Renal cortex interstitium (tissue), 15 donors: ENCODE measurements at places on chromosomes 11 and 22.

- DNase-seq: no peak
Observed at GRCh38 chr11:27375370-27375769, 12.4 kb upstream of the CCDC34 start.

DNA sequence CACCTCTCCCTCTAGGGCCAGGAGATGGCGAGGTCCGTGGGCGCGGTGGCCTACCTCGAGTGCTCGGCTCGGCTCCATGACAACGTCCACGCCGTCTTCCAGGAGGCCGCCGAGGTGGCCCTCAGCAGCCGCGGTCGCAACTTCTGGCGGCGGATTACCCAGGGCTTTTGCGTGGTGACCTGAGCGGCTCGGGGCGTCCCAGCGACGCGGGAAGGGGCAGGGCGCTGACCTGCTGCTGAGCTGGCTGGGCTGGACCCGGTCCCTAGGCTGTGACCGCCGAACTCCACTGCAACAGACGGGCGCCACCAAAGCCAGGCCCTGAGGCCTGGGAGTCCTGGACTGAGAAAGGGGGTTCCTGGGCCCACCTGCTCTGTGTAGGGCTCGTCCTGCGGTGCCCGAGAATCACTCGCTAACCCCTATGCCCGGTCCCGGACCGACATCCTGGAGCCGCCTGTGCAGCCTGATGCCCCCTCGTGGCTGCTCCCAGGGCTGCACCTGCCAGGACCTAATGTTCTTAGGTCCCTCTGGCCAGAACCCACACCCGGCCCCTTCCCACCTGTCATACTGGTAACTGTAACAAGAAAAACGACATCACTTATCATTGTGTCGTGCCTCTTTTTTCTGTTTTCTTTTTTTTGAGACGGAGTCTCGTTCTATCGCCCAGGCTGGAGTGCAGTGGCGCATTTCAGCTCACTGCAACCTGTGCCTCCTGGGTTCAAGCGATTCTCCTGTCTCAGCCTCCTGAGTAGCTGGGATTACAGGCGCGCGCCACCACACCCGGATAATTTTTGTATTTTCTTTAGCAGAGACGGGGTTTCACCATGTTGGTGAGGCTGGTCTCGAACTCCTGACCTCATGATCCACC lies 15.0 kb downstream of the RHOD start:
- DNase-seq: no peak

DNA sequence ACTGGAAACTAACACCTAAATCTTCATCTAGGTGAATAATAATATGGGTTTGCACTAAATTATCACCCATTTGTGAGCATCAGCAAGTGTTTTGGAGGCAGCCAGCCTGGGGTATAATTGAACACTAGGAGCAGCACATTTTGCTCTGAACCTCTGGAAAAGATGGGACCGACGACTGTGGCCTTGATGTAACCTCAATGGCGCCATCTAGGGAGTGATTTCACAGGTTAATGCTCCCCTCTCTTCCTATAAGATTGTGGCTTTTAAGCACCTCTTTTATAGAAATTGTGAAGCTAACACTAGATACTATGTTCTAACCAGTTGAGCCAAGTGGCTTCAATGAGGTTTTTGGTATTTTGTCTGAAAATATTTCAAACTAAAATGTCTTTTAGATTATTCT lies 203.7 kb downstream of the NELL1 start:
- no peak for DNase-seq

- DNase-seq: no peak
Observed at GRCh38 chr11:74687237-74688023, 43.8 kb downstream of the CHRDL2 start.

- no peak for DNase-seq
Observed at GRCh38 chr11:112159098-112160065, 4.5 kb downstream of the IL18 start.

- DNase-seq: no peak
Observed at GRCh38 chr22:32144496-32145274, 14.4 kb downstream of the C22orf42 start.

GRCh38 chr11:120115272-120116000 lies 22.5 kb downstream of the TRIM29 start:
- no peak for DNase-seq

GRCh38 chr11:46686886-46687795 lies 13.3 kb downstream of the ARHGAP1 start:
- DNase-seq: no peak

DNA sequence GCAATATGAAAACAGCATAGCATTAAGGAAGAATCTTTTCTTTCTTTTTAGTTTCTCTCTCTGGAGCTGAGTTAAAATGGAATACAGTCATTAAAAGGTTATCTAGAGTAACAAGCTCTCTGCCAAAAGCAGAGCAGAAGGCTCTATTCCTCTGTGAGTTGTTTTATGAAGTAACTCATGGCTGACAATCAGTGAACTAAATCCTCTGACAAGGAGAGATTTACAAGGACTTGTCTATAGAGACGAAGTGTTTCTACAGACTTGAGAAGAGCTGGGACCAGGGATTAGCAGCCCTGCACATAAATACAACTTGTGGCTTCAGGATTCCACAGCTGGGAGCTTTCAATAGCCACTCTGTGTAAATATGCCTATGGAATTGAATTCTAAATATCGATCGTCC lies 192.5 kb upstream of the RAG2 start:
- no peak for DNase-seq

DNA sequence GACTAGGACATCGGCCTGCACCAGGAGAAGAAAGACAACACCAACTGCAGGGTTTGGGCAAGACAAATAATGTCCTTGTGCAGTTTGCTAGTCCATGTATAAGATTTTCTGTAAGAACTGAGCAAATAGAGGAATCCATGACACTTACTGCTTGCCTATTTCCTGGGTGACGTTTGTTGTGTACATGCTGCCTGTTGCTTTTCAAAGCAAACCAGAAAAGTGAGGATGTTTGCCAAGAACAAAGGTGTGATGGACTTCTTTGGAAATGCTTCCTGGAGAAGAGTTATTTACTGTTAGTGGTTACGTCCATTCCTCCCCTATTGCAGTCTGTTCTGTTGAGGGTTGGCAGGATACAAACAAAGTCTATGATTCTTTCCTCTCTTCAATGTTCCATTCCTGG lies 126.5 kb downstream of the CASP12 start:
- DNase-seq: no peak

DNA sequence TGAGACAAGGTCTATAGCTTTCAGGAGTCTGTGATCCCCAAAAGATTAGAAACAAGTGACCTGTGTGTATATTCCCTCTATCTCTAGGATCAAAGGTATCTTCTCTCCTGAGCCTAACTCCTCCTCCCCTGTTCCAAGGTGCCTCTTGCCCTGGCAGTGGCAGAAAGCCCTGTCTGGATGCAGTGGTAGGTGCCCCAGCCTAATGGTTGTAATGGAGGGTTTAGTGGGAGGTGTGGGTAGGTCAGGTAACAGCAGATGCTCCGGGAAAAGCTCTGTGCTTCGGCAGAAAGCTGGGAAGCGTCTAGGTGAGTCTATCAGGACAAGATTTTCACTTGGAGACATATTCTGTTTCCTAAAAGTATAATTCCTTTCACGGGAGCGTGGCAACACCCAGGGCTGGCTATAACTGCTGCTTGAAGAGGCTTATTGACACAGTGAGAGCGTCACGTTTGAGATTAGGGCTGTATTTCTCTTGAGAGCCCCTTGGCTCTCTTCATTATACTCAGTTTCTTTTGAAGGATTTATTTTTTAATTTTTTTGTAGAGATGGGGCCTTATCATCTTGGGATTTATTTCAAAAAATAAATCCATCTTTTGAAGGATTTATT lies 49.5 kb downstream of the PRR5L start:
- no peak for DNase-seq

GRCh38 chr11:114232400-114233059 lies 63.7 kb upstream of the NNMT start:
- no peak for DNase-seq

- no peak for DNase-seq
Observed at GRCh38 chr22:35830305-35830704, 112.6 kb downstream of the APOL5 start.

DNA sequence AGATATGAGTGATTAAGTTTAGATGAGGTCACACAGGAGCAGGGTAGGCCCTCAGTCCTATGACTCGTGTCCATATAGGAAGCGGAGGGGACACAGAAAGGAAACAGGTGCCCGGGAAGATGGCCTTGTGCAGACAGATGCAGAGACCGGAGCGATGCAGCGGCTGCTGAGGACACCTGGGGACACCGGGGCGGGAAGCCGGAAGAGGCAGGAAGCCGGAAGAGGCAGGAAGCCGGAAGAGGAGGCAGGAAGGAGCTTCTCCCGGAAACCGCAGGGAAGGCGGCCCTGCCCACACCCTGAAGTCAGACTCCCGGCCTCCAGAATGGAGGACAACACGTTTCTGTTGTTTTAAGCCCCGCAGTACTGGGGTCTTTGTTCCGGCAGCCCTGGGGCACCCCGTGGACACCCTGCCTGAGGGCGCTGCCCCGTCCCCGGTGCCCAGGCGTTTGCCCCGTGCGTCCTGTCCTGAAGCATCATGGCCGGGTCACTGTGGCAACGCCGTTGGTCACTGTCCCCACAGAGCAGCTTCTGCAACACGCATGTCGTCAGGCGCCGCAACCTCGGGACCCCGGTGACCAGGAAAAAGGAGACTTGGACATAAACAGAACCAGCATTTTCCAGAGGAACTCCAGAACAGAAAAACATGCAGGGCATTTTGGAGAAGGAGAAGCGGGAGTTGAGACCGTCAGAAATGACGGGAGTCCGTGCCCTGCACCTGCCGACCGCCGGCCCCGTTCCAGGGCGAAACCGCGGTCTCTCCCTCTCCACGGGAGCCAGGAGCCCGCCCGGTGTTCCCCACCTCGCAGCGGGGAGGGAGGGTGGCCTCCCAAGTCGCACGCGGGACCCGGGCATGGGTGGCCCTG lies 103.4 kb downstream of the BRD1 start:
- DNase-seq: no peak

GRCh38 chr22:25237503-25237902 lies 18.1 kb downstream of the CRYBB2 start:
- DNase-seq: no peak

DNA sequence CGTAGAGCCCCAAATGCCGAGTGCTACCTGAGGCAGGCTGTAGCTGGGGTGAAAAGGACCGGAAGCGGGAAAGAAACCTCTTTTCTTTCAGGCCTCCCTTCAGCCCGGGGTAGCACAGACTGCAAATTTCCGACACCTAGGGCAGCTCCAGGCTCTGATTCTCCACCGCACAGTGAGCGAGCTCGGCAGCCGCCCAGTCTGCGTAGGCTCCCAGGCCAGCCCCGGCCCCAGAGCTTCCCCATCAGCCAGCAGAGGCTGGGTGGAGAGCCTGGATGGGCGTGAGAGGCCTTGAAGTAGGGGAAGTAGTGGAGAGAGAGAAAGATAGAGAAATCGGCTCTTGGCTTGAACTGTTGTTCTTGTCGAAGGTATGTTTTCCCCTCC lies 9.3 kb upstream of the PAX6 start:
- DNase-seq: no peak

DNA sequence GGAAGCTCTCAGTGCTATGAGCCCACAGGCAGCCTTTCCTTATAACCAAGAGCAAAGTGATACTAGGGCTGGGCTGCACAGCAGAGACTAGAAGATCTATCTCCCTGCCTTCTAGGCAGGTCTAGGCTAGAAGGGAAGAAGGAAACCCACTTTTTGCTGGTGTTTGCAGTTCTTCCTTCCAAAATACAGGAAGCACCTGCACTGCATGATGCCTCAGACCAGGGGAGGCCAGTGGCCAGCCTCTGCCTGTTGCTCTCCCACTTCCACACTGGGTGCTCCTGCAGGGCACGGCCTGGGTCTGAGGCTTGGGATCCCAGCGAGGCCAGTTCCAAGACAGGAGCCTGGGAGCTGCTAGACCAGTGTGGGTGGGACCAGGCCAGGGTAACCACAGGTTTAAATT lies 6.0 kb upstream of the UCP3 start:
- no peak for DNase-seq

DNA sequence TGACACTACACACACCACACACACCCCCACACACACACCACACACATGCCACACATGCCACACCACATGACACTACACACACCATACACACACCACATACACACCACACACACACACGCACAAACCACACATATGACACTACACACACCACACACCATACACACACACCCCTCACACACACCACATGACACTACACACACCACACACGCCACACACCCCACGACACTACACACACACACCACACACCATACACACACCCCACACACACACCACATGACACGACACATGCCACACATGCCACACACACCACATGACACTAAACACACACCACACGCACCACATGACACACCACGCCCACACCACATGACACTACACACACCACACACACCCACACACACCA lies 101.8 kb upstream of the ASPHD2 start:
- DNase-seq: no peak

- DNase-seq: no peak
Observed at GRCh38 chr11:57148621-57149020, 33.1 kb upstream of the LRRC55 start.
